ENCODE measurements at places on chromosomes 7 and 10.
A peak's percentile ranks its signal among the peaks of the same experiment; 100 is the strongest.

- no peak for DNase-seq
Measured at GRCh38 chr10:53013201-53013810, 240.7 kb upstream of the MBL2 start.

- no peak for DNase-seq
Measured at GRCh38 chr10:112304267-112304859, 21.2 kb downstream of the TECTB start.

- DNase-seq, result no peak
Measured at GRCh38 chr10:75029857-75030256, 81.6 kb upstream of the SAMD8 start.

- DNase-seq, result peak; percentile 49
Measured at GRCh38 chr10:124992462-124993344, 50.8 kb downstream of the ZRANB1 start.

DNA sequence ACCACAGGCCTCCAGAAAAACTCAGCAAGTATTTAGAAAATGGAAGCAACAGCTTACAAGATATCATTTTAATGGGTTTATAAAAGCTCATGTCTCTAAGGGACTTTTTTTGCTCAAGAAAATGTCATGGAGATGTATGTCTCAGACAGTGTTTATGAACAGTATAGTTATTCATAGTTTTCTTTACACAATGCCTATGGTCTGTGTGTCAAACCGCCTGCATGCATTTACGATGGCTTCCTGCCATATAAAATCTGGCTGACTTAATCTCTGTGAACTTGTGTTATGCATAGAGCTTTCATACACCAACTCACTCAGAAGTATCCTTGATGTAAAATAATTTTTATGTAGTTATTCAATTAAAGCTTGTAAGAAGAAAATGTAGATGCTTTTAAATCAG is 1314.2 kb upstream of the LRRTM3 start:
- no peak for DNase-seq

DNA sequence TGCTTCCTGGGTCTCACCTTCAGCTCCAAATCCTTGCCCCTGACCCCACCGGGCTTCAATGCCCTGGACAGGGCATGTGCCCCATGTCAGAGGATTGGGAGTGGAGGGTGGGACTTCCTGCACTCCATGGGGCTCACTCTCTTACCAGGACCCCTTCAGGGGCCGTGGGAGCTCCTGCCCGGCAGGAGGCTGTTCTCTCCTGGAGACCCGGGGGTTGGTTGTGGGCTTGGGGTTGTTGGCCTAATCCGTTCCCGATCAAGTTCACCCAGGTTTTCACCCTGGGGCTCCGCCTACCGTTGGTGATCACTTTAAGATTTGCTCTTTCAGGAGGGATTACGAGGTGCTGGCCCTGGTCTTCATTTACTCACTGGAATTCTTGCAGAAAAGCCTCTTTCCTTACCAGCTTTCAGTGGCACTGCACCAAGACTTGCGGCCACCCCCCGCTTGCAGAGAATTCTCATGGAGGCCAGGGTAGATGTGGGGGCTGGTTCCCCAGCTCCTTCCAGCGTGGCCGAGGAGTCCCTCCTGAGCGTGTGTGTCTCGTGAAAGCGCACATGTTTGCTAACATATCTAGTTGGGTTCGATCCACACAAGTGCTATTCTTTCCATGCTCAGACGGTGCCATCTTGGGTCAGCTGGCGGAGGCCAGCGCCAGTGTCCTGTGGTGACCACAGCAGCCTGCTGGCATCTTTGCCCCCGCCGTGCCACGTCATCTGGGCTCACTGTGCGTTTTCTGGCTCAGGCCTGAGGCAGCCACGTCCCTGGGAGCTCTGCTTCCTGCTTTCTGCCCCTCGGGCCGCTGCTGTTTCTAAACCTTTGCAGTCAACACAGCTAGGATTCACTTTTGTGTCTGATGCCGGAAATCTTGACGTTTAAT is 15.6 kb downstream of the PWWP2B start:
- no peak for DNase-seq

DNA sequence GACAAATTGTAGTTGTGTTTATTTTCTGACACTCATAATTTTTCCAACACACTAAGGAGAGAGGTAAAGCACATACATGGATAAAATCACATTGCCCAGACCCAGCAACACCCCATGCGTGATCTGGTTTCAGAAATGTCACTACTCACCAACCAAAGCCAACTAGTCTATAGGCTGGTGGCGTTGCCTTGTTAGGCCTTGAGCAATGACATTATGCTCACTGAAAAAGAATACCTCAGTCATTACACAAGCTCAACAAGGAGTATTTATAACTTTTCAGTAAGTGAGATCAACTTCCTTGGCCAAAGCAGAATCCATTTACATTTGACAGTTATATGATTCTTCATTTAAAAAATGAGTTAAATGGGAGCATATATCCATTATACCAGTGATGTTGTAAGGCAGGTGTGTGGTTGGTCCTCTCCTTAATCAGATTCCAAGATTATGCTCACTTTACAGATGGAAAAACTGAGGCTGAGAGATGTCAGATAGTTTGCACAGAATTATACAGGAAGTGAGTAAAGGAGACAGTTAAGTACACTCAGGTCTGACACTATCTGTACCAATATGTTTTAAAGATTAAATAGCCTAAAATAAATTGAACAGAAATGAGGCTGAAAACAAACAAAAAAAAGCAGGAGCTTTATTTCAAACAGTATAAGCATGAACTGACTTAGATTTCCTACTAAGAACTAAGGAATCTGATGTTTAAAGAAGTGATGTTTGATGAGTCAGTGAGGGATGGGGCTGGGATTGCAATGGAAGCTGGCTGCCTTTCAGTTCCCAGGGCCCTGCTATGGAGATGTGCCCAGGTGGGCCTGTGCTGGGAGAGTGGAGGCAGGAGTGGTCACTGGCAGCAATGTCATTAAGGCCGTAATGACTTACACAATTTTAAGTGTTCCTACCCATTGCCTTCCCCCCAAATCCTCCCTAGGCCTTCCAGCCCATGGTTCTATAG is 118.3 kb downstream of the RAPGEF5 start:
- DNase-seq, result no peak

GRCh38 chr10:97574374-97575126 is 2.0 kb downstream of the ANKRD2 start:
- DNase-seq, result no peak

DNA sequence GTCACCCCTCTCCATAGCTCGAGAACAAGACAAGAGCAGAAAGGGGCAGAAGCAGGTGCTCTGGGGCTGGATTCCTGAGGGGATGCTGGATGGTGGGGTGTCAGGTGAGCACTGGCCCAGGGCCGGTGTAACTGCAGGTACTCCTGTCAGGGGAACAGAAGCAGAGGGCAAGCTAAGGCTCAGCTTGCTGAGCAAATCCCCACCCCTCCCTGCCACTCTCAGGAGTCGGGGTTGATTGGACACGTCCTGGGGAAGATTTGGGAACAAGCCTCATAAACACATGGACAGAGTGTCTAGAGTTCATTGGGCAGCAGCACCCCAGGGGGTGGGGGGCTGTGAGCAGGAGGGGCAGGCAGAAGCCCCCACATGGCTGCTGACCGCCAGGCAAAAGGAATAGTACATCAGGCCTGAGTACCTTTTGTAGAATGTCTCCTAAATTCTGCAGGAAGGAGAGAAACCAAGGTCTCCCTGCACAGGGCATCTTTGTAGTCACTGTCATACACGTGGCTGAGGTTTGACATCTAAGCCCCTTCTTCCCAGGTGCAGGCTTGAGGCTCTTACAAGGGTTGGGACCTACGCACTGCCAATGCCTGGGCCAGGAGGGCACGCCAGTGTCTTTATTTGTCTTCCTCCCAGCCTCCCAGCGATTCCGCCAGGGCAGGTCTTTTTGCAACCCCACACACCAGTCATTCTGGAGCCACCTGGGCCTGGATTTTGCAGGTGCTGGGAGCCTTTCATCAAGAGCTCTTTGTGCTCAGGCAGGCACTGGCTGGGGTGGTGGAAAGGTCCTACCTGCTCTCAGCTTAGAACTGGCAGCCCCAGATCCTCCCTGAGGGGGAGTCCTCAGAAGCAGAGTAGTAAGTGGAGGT is 2.8 kb downstream of the CALML3 start:
- no peak for DNase-seq

GRCh38 chr7:18583305-18583704 is 87.8 kb downstream of the HDAC9 start:
- no peak for DNase-seq

- no peak for DNase-seq
Measured at GRCh38 chr7:28410628-28411531, 1.4 kb upstream of the CREB5 start.

All from activated CD8-positive, alpha-beta T cell treated with anti-CD3 and anti-CD28 coated beads, Interleukin-2, amount 10 ng/mL, durations not matched to agents 7 days and 5 days (primary cell).